Stimulated activated CD8-positive, alpha-beta memory T cell treated with anti-CD3 and anti-CD28 coated beads, Interleukin-15, amount 100 ng/mL, for 1 hour (primary cell): ENCODE measurements at places on chromosomes 1 and 21.

DNA sequence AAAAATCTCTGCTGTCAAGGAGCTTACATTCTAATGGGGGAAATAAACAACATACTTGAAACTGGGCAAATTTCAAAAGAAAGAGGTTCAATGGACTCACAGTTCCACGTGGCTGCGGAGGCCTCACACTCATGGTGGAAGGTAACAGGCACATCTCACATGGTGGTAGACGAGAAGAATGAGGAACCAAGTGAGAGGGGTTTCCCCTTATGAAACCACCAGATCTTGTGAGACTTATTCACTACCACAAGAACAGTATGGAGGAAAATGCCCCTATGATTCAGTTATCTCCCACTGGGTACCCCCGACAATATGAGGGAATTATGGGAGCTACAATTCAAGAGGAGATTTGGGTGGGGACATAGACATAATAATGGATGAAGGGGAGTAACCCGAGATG lies 226.4 kb downstream of the ZP4 start:
- no peak for DNase-seq

DNA sequence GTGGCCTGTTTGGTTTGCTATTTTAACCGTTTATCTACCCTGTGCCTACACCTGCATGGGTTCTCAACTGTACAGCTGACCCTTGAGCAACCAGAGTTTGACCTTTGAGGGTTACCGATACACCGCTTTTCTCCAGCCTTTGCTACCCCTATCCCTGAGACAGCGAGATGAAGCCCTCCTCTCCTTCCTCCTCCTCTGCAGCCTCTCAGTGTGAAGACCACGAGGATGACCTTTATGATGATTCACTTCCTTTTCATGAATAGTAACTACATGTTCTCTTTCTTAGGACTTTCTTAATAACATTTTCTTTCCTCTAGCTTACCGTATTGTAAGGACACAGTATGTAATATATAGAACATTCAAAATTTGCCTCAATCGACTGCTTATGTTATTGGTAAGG lies 14.5 kb upstream of the RNF187 start:
- DNase-seq, result no peak

- DNase-seq, result peak; percentile 5
These were observed 894 bp downstream of the EPB41 start for GRCh38 chr1:28915031-28915895.

- no peak for DNase-seq
These were observed 13.1 kb upstream of the SLC30A1 start for GRCh38 chr1:211591980-211592493.

- DNase-seq, result no peak
These were observed 60.4 kb upstream of the PSEN2 start for GRCh38 chr1:226809785-226810571.

DNA sequence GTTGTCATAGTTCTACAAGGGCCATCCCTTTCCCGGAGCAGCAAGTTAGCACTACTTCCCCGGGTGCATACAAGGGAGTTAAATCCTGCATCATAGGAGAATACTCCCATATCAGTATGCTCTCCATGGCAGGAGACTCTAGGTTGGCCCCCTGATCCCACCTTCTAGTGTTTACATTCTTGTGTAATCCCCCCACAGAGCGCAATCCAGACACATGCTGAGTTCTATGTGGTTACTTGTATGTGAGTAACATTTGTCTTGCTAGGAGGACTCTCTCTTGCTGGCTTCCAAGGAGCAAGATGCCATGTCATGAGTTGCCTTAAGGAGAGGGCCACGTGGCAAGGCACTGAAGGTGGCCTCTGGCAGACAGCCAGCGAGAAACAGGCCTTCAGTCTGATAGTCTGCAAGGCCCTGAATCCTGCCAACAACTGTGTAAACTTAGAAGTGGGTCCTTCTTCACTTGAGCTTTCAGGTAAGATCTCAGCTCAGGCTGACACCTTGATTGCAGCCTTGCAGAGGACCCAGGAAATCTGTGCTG lies 155.3 kb downstream of the CDC7 start:
- no peak for DNase-seq

GRCh38 chr1:16980473-16981268 lies at the start of gene MFAP2:
MFAP2 (minus strand) TSS chr1:16980620; CDS start chr1:16978273, 2,347 bp downstream.
- DNase-seq, result no peak

DNA sequence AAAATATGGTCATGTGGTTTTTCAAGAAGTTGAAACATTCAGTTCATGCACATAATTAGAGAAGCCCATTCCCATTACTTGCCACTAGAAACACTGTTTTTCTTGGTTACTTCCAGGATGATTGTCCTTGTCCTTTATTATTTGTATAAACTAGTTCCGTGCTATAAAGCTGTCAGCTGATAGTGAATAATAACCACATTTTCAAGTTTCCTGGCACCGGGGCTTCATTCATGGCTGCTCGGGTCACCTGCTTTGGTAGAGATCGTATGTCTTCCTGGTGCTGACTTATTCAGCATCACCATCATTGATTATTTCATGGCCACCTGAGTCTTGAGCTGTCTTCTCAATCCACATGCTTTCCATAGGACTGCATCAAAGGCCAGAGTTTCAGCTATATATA lies 62.9 kb upstream of the ZNF326 start:
- DNase-seq, result no peak

- DNase-seq, result no peak
These were observed 6.3 kb downstream of the TMEM200B start for GRCh38 chr1:29117381-29117780.

DNA sequence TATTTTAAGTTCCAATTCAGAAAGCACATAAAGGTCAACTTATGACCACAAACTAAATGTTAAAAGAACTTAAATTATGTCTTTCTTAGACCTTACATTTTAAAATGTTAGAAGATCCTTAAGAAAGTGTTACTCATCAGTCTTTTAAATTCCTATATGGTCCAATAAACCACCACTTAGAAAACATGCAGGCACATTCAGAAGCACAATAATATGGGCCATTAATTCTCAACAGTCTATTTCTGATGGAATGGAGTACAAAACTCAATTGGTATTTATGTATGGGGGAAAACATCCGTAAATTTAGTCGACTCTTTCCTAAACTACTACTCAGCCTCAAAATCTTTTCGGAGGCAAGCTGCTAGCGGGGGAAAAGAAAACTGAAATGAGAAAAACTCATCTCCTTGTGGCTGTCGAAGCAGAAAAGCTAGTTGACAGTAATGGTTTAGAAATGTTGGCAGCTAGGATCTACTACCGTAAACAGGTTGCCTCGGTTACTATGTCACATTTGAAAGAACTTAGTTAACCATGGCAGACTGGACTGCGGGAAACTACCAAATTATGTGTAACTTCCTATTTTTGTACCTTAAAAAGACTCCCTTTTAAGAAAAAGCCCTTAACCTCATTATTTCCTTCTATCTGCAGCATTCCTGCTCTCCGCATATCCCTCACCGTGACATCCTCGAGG lies 1.0 kb downstream of the TRMT1L start:
- no peak for DNase-seq

DNA sequence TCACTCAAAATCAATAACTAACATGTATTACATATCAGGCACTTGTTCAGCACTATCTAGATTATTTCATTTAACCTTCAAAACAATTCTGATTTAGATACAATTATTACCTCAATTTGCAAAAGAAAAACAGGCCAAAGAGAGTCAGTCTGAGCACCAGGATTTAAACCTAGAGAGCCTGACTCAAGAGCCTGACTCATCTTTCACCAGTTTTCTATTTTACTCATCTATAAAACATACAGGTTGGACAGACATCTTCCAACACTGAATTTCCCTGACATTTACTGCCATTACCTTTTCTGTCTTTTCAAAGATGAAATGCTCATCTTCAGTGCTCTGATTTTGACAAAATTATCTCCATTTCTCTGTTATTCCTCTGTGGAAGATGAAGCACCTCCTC lies 116.5 kb downstream of the MRPL39 start:
- DNase-seq, result no peak

GRCh38 chr1:51621841-51622454 lies 5.1 kb downstream of the OSBPL9 start:
- DNase-seq, result no peak

- DNase-seq, result no peak
These were observed 2.4 kb downstream of the FNBP1L start for GRCh38 chr1:93450321-93450720.

DNA sequence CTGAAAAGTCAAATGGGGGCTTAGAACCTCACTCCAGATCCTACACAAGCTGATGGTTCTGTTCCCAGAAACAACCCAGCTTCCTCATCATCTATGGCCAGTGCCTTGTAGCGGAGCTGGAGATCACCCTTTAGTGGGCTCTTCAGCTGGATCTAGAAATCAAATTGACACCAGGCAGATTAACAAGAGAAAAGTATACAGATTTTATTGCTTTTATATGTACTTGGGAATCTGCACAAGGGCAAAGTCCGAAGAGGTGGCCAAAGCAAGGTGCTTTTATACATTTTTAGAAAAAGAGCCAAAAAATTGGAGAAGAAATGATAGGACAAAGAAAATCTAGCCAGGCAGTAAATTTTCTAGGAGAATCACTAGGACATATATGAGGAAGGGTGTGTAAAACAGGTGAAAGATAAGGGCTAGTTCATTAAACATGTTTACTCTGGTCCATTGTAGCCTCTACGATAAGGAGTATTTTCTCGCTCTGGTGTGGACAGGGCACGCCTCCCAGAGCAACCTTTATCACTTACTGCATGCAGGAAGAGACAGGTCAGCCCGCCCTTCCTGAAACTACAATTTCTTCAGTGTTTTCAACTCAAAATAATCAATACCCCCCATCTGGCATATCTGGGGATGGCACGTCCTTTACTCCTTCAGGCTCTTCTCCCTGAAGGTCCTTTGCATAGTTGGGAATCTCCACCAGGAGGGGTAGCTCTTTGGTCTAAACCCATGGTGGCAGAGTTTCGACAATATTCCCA lies 14.0 kb upstream of the LGALS8 start:
- DNase-seq, result no peak

- no peak for DNase-seq
These were observed 29.3 kb downstream of the IFNGR2 start for GRCh38 chr21:33432496-33432895.

DNA sequence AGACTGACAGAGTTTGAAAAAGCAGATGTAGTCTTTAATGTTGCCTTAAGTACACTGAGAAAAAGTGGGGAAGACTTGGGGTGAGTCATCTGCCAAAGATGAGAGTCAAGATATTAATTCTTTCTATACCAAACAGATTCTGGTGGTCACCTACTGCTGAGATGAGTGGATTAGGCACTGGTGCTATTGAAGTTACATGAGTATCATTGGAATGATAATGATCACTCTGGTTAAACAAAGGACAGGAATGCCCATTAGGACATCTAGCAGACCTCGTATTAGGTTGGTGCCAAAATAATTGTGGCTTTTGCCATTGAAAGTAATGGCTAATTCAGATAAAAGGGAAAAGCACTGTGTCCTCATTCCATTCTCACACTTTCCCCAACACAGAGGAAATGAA lies 1588.9 kb downstream of the KCNT2 start:
- no peak for DNase-seq

GRCh38 chr21:21384977-21385376 lies 386.8 kb downstream of the NCAM2 start:
- DNase-seq, result no peak

DNA sequence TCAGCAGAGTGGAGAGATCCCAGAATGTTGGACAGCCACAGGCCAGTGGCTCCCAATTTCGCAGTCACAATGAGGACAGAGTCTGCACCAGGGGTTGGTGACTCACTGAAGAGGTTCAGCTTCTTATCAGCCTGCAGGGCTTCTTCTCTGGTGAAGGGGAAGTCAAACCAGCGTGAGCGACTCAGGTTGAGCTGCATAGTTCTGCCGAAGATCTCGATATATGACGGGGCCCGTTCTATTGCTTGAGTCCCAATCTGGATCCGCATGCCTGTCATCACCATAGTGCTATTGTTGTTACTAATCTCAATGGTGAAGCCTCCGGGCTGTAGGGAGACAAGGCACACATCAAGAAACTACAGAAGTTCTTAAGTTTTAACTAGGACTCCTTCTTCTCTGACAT lies 58.5 kb downstream of the UBR4 start:
- DNase-seq, result no peak
